ENCODE measurements at places on chromosomes 3 and 15.

GRCh38 chr3:59607656-59608055 lies 557.8 kb upstream of the CFAP20DC start:
- DNase-seq, result no peak

DNA sequence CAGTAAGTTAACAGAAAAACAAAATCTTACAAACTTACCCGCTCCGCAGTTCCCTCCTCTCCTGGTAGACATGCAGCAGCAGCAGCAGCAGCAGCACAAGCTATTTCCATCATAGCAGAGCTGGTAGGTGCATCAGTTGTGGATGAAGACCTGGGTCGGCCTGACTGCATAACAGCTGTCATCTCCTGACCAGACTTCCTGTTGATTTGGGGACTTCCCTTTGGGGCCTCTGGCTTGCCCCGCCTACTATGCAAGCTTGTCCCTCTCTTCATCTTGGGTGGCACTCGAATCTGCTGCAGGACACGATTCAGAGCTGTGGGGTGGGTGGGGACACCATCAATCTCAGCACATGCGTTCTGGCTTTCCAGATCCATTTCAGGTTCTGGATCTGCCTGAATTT lies 65.7 kb downstream of the TMCC1 start:
- DNase-seq, result no peak

- DNase-seq, result no peak
These were observed 28.8 kb downstream of the TMED3 start for GRCh38 chr15:79339588-79340314.

DNA sequence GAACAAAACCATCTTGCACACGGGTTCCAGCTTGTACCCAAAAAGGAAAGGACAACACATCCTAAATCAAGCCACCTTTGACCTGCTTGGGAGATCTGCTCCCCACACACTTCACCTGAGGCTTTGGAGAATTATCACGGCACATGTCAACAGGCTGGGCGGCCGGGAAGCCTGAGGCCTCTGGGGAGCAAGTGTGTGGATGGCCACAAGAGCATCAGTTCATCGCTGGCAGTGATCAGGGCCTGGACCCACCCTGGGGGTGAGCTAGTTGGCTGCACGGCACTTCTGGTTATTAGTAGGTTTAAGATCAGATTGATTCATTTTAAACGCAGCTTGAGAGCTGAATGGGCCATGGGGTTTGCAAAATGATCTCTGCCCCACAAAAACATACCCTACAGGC lies 108.5 kb downstream of the CHSY1 start:
- no peak for DNase-seq

DNA sequence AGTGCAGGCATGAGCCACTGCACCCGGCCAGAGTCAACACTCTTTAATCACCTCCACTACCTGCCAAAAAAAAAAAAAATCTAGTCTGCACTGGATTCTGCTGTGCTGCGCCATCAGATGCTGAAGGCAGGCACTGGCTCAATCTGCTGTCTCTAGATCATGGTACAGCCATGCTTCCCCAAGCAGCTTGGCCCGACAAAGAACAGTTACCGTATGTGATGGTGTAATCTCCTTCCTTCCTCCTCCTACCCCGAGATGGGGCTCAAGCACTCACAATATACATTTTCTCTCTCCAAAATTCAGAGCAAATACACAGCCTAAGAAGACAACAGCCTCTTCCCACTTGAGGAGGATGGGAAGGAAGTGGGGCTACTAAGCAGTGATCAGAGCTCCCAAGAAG lies 45.1 kb downstream of the DAPK2 start:
- no peak for DNase-seq

DNA sequence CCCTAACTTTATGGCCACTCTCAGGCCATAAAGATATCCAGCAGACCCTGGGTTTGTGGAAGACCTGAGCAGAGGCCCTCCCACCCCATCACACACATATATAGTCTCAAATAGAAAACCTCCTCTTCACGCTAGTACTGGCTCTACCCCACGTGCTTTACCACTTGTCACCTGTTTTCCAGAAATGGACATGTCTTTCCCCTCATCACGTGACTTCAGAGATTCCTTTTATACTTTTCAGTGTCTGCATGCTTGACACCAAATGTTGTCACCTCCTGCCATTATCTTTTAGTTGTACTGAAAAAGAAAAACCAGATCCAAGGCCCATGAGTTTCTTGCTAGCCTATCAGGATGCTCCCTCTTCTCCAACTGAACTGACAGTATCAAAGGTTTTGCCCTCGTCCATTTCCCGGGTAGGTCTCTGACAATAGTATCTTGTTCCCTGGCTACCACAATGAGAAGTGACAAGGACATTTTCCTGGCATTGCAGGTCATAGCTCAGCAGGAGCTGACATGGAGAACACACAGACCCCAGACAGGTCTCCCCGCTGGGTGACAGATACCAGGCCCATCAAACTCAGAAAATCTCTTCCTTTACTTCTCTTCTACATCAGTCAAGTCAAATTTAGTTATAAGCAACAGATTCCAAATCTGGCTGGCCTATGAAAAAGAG lies 650.0 kb upstream of the CFAP20DC start:
- DNase-seq, result no peak

DNA sequence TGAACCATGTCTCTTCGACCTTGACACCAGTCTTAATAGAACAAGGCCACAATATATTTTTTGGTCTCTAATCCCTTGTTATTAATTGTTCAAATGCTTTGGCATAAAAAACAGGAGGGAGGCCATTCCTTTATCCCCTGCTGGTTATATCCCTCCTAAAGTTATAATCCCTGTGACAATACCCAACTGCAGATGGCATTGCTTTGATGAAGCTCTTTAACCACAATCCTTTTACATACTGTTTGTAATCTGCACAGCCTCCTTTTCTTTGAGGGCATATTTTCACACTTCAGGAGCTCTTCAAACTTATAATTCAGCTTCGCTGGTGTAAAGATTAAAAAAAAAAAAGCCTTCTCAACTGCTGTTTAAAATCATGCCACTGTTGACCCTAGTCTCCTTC lies 919.0 kb downstream of the EPHA3 start:
- DNase-seq, result no peak

DNA sequence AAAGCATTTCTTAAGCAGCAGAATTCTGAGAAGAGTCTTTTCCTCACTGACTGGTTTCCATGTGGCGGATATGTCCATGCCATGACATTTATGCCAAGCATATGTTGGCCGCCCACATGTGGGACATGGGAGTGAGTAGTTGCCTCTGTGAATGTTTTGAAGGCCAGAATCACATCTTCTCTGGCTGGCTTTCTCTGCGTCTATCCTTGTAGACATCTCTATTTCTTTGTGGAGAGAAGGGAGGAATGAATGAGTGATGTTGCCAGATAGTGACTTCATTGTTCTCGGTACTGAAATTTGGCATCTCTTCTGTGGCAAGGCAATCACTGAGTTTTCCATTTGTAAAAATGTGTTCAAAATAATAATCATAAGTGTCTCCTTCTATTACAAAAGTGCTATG lies 316.0 kb downstream of the CLSTN2 start:
- no peak for DNase-seq

DNA sequence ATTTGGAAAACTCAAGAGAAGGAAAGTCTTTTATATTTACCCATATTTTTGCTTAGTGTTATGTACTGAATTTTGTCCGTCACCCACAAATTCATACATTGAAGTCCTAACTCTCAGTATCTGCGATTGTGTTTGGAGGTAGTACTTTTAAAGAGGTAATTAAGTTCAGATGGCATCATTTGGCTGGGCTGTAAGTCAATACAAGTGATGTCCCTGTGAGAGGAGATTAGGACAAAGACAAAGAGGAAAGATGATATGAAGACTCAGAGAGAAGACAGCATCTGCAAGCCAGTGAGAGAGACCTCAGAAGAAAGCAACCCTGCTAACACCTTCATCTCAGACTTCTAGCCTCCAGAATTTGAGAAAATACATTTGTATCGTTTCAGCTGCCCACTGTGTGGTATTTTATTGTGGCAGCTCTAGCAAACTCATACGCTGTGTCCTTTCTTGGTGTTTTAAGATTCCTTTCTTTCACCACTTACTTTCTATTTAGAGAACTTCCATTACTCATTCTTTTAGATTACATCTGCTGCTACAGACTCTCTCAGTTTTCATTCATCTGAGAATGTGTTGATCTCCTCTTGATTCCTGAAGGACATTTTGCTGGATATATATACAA lies 17.0 kb downstream of the LRCH3 start:
- DNase-seq, result no peak

- DNase-seq, result no peak
These were observed 75.6 kb upstream of the SNTN start for GRCh38 chr3:63576846-63577245.

GRCh38 chr3:108099679-108100428 lies 9.0 kb upstream of the CD47 start:
- peak; percentile 15 for DNase-seq

DNA sequence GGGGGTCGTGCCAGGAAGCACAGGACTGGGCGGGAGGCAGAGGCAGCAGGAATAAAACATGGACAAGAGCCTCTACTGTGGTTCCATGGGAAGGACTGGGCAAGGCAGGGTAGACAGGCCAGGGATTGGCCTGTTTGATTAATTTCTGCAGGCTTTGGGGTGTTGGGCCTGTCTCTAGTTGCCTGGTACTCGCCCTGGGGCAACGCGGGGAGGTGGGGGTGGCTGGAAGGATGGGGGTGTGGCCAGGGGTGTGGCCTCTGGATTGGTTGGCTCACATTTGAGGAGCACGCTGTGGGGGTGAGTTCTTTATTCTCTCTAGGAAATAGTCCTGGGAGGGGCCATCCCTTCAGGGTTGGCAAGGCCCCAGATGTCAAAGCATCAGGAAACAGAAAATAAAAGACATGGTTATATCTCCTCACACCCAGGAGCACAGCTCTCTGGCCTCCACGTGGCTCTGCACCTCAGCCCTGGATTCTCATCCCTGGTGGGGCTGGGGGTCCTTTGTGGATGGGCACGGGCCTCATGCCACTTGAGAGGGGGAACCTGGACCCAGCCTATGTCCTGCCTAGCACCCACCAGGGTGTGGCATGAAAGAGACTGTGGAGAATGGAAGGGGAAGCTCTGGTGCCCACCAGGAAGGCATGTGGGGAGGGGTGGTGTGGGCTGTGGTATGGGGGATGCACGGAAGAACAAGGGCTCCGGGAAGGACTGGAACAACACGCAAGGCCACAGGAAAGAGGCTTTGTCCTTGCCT lies 223.0 kb upstream of the LYSMD4 start:
- DNase-seq, result no peak

DNA sequence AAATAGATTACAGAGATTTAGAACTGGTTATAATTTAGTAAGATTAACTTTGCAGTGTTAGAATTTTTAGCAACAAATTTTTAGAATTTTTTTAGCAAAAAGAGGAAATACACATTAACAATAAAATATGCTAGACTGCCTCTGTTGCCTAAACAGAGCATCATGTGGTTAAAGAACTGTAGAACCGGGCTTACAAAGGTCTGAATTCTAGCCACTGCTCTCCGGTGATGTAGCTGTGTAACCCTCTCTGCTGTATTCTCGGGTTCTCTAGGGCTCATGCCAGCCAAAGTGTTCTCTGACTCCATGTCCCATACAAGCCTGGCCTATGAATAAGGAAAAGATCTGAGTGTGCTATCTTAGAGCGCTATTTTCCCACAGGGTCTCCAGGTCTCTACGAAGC lies 2.9 kb upstream of the P2RY12 start:
- no peak for DNase-seq

- DNase-seq, result no peak
These were observed 61.9 kb upstream of the CBLB start for GRCh38 chr3:105930733-105931132.

- no peak for DNase-seq
These were observed 925.1 kb upstream of the NR2F2 start for GRCh38 chr15:95405447-95405846.

DNA sequence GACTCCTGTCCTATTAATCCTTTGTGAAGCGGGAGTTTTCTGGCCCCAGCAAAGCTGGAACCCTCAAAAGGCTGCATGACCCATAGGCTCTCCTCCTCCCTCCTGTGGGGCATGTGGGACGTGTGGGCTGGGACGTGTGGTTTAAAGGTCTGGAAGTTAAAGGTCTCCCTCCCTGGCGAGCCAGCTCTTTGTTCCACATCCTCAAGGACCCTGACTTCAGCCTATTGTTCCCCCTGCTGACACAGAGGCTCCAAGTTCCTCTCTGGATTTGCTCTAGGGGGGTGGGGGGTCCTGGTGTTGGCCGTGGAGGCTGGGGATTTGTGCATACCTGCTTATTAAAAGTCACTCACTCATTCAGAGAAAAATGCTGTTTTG lies 44.2 kb downstream of the SMAD6 start:
- DNase-seq, result no peak

Data from stimulated activated CD8-positive, alpha-beta memory T cell treated with anti-CD3 and anti-CD28 coated beads, Interleukin-4, amount 100 ng/mL, for 4 hours (primary cell).